ENCODE measurements at places on chromosomes 6 and 20.
A peak's percentile ranks its signal among the peaks of the same experiment; 100 is the strongest.

- DNase-seq = no peak
Measured at GRCh38 chr6:157860505-157860991, 37.5 kb downstream of the SNX9 start.

DNA sequence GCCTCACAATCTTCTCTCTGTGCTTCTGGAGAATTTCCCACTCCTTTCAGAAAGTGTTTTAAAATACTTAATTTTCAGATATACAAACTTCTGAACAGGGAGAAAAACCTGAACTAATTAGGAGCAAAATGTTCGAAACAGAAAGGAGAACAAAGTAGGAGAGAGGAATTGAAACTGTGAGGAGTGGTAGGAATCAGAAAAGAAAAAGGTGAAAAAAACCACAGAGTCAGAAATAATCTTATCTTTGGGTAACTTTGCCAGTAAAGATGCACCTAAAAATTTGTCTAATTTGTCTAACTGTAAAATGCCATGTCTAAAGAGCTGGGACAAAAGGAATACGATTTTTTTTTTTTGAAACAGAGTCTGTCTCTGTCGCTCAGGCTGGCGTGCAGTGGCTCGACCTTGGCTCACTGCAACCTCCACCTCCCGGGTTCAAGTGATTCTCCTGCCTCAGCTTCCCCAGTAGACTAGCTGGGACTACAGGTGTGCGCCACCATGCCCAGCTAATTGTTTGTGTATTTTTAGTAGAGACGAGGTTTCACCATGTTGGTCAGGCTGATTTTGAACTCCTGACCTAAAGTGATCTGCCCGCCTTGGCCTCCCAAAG is 4.7 kb upstream of the RIPOR2 start:
- DNase-seq = no peak

GRCh38 chr6:43773050-43773979 is 3.3 kb downstream of the VEGFA start:
- peak; percentile 85 for DNase-seq

- no peak for DNase-seq
Measured at GRCh38 chr6:90383196-90383822, 86.7 kb upstream of the BACH2 start.

DNA sequence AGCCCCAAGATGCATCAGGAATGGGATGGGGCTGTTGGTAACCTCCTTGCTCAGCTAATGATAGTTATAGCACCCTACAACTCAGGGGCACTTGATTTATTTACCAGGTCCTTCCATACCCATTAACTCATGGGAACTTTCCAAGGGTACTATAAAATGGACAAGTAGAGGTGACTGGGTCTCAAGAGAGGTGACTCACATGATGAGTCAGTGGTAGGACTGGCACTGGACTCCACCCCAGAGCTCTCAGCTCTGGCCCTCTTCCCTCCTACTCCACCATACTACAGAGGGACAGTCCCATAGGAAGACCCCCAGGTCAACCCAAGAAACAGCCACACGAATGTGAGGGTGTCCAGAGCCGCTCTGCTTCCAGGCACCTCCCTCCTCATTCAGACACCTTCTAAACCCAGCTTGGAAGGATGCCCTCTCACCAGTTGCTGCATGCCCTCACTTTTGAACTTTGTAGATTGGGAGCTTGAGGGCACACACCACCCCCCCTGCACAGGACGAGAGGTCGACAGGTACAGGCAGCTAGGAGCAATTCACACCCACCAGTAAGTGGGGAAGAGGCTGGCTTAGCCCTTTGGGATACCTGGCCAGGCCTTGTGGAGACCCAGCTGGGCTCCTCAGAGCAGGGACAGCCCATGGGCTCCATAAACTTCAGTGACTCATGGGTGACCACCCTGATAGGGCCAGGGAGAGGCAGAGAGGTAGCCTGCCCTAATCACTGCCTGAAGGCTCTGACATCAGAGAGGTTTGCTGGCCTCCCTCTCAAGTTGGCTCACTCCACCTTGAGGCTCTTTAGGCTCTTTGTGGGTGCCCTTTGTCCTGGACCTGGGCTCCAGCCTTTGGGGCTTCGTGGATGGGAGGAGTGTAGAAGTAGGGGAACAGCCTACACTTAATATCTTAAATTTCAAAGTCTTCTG is 81.6 kb upstream of the MLN start:
- no peak for DNase-seq
